ENCODE measurements at places on chromosomes 3 and 15.
A peak's percentile ranks its signal among the peaks of the same experiment; 100 is the strongest.

DNA sequence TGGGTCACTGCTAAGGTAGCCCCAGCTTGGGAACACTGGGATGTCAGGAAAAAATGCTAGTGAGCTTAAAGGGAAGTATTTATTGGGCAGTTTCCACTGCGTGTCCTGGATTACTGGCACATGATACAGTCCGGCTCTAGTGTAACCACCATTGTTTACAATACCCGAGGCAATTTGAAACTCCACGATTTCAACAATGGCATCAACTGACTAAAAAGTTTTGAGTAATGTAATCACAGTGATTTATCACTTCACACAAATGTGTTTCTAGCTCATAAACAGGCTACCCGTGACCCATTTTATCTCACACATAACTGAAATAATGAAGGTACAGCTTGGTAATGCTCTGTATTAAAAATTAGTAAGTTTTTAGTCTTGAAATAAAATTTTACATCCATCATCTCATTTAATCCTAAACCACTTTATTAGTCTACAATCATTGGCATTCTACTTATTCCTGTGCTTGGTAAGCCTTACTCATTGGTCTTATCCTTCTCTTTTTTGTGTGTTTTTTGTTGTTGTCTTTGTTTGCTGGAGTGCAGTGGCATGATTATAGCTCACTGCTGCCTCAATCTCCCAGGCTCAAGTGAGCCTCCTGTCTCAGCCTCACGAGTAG lies 7.6 kb downstream of the ZMAT3 start:
- no peak for DNase-seq

DNA sequence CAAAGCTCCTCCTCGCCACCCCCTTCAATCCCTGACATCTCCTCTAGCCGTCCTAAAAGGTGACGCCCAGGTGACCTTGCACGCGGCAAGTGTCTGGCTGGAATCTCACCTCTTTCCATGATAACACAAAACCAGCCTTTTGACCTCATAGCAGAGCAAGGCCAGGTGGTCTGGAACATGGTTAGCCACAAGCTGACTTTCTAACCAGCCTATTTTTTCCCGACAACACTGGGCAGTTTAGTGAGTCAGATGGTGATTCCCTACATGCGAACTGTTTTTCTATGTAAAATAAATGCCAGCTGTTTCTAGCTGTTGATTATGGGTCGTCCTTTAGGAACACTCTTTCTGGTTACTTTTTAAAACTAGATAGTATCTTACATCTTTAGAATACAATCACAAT lies 243.0 kb downstream of the CD47 start:
- no peak for DNase-seq

GRCh38 chr3:136644212-136644611 lies 108.0 kb downstream of the STAG1 start:
- peak; percentile 30 for DNase-seq

- DNase-seq = peak; percentile 50
These were observed 46.4 kb downstream of the GJD2 start for GRCh38 chr15:34708422-34708821.

GRCh38 chr15:92151741-92152140 lies 241.9 kb upstream of the ST8SIA2 start:
- no peak for DNase-seq

- no peak for DNase-seq
These were observed 212.7 kb downstream of the PDZRN3 start for GRCh38 chr3:73411993-73412392.

GRCh38 chr3:157785102-157785826 lies 282.0 kb upstream of the VEPH1 start:
- peak; percentile 65 for DNase-seq

DNA sequence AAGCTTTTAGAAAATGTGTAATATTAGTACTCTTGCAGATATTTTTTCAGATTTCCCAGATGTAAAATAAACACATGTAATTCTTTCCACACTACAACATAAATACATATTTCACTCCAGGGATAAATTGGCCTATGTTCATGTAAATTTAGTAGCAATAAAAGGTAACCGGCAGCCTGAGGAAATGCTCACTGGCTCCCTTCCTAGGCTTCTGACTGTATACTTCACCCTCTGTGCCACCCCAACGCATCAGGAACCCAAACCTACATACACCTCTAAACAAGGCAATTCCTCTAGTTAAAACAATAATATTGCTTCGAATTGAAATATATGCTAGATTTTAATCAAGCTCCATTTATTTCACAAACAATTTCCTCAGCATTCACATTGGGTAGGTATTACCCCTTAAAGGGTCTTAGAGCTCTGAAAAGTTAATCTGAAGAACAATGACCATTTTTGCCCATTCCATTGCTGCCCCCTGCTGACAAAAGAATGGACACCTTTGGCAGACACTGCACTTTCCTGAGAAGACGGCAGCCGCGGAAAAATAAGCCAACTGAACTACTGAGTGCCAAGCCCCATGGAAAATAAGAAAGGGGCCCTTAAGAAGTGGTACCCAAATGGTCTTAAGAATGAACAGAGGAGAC lies 212.5 kb downstream of the OSBPL10 start:
- peak; percentile 38 for DNase-seq

- DNase-seq = no peak
These were observed 183.6 kb downstream of the MBNL1 start for GRCh38 chr3:152452318-152452717.

DNA sequence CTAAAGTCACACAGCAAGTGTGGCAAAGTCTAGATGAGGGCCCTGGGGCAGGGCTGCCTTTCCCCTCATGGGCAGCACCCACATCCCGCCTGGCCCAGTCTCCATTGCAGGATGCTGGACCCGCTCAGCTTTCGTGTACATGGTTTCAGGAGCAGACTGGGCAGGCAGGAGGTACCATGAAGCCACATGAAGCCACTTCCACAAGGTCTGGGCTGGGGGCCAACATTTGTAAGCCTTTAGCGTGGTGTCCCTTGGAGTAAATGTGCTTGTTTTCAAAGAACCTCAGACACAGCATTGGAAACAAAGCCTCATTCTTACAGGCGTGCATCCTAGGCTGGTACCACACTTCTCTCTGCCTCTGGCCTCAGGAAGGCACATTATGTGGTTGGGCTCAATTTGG lies 34.5 kb downstream of the UMPS start:
- no peak for DNase-seq

DNA sequence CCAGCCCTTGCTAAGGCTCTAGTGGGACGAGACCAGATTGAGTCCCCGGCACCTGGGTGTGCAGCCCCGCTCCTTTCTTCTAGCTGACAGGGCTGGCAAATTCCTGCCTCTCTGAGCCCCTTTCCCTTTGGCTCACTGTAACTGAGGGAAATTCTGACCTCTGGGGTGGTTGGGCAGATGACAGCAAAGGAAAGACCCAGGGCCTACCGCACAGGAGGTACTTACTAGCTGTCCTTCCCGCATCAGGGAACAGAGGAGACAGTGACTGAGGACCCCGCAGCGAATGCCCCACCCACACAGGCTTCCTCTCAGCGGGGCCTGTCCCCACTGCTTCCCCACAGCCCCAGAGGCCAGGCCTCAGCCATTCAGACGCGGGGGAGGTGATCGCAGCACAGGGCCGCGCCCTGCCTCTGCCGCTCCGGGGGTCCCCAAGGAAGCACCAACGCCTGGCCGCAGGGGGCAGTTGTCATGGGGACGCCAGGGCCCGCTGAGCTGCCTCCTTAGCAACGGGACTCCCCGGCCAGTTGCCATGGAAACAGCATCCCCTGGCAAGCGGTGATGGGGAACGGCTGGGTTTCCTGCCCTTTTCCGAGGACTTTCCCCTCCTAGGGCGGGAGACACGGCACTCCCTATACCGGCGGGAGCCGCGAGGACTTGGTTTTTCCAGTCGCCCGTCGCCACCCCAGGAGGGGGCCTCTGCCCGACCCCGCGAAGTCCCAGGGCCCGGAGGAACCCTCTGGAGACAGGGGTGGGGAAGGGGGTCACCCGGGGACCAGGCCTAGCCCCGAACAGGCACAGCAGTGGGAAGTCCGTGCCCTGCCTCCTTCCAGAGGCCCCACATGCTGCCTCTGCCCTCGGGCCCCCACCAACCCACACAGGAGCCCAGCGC lies 50.1 kb downstream of the HCN4 start:
- DNase-seq = peak; percentile 92

DNA sequence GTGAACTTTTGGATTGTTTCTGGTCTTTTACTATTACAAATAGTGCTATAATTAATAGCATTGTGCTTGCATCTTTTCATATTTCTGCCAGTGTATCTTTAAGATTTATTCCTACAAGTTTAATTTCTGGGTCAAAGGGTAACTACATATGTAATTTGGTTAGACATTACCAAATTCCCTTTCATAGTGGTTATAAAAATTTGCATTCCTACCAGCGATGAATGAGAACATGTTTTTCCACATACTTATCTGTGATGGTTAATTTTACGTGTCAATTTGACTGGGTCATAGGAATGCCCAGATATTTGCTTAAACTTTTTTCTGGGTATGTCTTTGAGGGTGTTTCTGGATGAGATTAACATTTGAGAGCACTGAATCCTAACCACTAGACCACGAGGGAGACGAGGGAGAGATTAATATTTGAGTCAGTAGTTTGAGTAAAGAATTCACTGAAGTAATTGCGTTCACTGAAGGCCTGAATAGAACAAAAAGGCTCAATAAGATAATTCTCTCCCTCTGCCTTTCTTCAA lies 132.3 kb upstream of the NEO1 start:
- DNase-seq = no peak

DNA sequence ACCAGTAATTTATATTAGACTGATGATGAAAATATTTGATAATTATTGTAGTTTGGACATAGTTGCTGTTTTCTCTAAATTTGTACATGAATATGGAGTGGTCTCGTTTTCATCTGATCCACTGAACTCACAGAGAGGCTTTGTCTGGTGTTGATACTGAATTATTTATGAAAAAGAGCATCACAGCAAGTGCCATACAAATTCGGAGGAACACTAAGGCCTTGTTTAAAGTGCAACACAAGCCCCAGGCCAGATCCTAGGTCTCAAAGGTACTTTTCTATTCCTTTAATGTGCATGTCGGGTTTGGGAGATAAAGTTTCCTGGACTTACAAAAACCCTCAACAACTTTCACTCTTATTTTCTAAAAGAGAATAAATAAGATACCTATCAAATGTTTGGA lies 796.8 kb upstream of the EPHA6 start:
- DNase-seq = no peak

GRCh38 chr15:73632670-73633058 lies 525 bp downstream of the NPTN start:
- DNase-seq = no peak

DNA sequence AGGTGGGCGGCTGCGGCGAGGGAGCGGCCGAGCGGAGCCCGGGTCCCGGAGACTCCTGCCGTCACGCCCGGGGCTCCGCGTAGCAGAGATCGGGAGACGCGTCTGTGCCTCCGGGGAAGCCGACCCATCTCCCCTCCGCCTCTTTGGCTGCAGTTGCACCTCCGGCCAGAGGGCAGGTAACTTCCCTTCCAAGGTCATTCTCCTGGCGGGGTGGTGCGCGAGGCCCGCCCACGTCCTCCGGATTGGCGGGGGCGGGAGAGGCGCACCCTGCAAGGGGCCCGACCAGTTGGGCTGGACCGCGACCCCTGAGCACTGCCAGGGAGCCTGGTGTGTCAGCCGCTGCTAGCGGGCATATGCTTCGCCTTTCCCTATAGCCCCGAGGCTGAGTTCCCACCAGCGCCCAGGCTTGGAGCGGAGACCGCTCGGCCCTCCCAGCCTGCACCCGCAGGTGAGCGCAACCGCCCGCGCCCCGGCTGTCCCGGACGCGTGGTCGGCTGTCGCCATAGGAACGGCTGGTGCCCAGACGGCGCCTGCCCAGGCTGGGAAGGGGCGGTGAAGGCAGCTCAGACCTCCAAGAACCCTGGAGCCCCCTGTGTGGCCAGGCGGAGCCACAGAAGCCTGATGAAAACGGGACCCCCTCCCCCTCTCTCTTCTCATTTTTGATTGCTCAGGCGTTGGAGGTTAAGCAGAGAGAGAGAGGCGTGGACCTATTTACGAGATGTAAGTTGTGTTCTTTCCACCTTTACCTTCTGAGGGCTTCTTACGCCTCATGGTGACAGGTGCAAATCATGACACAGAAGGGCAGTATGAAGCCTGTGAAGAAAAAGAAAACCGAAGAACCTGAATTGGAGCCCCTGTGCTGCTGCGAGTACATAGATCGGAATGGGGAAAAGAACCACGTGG lies 453 bp downstream of the ZDHHC23 start:
- peak; percentile 70 for DNase-seq

GRCh38 chr3:116288485-116288884 lies 156.8 kb downstream of the LSAMP start:
- no peak for DNase-seq

GRCh38 chr15:90819850-90820249 lies 48.5 kb upstream of the FURIN start:
- no peak for DNase-seq

DNA sequence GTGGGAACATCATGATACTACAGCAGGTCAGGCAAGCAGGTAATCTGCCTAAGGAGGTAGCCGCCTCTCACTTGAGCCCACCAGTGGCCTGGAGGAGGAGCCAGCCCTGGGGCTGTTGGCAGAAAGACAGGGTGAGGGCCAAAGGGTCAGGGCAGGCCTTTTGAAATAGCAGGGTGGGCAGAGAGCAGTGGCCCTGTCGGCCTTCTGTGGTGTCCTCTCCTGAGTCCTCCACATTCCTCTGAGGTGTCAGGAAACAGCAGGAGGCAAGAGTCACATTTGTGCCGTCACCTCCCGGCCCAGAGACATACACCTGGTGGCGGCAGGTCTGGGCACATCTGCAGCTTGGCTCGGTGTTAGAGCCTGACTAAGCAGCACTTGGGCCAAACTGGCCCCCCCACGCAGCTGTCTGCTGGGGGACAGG lies 3.9 kb upstream of the BNC1 start:
- DNase-seq = no peak

DNA sequence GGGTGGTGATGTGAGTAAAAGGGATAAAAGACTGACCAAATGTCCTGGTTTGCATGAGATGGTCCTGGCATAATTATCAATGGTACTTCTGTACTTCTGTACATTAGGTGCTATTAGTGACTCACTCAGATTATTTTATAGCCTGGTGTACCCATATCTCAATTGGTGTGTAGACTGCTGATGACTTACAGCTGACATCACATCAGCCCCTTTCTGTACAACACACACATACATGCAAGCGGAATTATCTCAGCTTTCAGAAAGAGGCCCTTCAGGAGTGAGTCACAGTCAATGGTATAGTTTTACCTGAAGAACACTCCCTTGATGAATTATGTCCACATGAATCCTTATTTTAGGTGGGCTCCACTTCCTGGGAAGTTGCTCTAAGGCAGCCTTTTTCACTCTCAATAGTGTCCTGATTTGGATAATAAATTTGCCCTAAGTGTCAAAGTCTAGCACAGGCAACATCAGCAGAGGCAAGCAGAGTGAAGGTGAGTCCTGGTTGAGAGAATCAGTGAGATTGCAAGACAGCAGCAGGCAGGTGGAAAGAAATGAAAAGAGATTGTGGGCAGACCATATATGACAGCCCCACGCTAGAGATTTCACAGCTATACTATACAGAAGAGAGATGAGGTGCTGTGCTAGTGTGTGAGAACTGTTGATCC lies 137.0 kb downstream of the ZPLD1 start:
- DNase-seq = no peak

DNA sequence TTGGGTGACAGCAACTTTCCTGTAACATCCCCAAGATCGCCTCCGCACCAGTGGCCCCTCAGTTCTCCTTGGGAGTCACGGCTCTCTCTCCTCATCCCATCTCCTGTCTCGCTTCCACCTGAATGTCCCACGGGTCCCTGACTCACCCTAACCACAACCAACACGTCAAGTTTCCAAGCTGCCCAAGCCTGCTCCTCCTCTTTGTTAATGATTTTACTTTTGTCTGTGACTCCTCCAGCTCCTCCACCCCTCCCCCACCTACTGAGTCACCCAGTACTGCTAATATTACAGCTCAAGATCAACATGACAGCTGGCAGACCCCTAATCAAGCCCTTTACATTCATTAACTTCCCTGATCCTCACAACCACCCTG lies 39.3 kb downstream of the BDH1 start:
- DNase-seq = no peak

- no peak for DNase-seq
These were observed 4.4 kb upstream of the PLSCR2 start for GRCh38 chr3:146473726-146474125.
